Camera-type eye (tissue), 1 donor: ENCODE measurements at places on chromosomes 5 and 9. TPM values are rescaled to one million over a fixed set of nuclear protein-coding genes. Genes with fewer than 3 reads are reported as not detected.

The IL4 gene
- not detected for total RNA-seq

The SLC6A7 gene
- total RNA-seq, result 0.11 TPM

The TMEM174 gene
- not detected for total RNA-seq

The PAPPA gene
- total RNA-seq, result 7.4 TPM

The CDH9 gene
- total RNA-seq, result 1.6 TPM

The PCDHGA10 gene
- 15.6 TPM for total RNA-seq

The GLE1 gene
- total RNA-seq, result 29.6 TPM

The PDCD1LG2 gene
- not detected for total RNA-seq

The BBLN gene
- total RNA-seq, result 103 TPM

The S1PR3 gene
- total RNA-seq, result 59.5 TPM

The FBXL7 gene
- total RNA-seq, result 19.1 TPM

The LCN15 gene
- not detected for total RNA-seq

The SLC6A19 gene
- total RNA-seq, result 0.27 TPM

The FIBCD1 gene
- total RNA-seq, result 10.2 TPM

The OR13C9 gene
- total RNA-seq, result not detected

The LIX1 gene
- total RNA-seq, result 3.2 TPM

The GFI1B gene
- 1.4 TPM for total RNA-seq

The LRRC19 gene
- not detected for total RNA-seq

The ARHGEF37 gene
- 19.0 TPM for total RNA-seq

The TYRP1 gene
- total RNA-seq, result 326 TPM

The NMUR2 gene
- 0.22 TPM for total RNA-seq

The FOXD4L6 gene
- total RNA-seq, result not detected

The RLN2 gene
- total RNA-seq, result not detected

The CCIN gene
- total RNA-seq, result 0.60 TPM

The KIF27 gene
- 26.2 TPM for total RNA-seq

The C9orf50 gene
- 0.71 TPM for total RNA-seq

The PRSS3 gene
- total RNA-seq, result not detected

The WWC1 gene
- total RNA-seq, result 37.3 TPM

The PCDHGC3 gene
- total RNA-seq, result 79.3 TPM

The SPATA31E1 gene
- total RNA-seq, result not detected

The NTNG2 gene
- 34.3 TPM for total RNA-seq

The PCDHGA7 gene
- 11.2 TPM for total RNA-seq

The TRAPPC13 gene
- 52.0 TPM for total RNA-seq

The ANGPTL2 gene
- 26.6 TPM for total RNA-seq

The FAM221B gene
- not detected for total RNA-seq

The PDZD2 gene
- 50.7 TPM for total RNA-seq
